Mesenchymal stem cell (in vitro differentiated cells and primary cell): ENCODE measurements at places on chromosomes 5 and 9.
A peak's percentile ranks its signal among the peaks of the same experiment; 100 is the strongest.

DNA sequence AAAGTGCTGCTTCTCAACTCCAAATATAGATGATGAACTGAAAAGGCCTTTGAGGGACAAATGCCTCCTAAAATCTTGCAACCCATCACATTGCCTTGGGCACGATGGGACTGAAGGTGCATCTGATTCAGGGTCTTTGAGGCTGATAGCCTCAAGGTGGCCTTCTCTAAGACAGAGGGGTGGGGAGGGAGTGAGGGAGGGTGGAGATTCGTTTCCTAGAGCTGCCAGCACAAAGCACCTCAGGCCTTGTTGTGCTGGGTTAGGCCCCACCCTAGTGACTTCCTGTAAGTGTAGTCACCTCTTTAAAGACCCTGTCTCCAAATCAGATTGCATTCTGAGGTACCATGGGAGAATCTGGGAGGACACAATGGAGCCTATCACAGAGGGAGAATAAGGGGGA, 57.1 kb downstream of the BARX1 start:
- no peak for DNase-seq

GRCh38 chr5:73938938-73939320, 312.9 kb downstream of the ARHGEF28 start:
- DNase-seq, result no peak

DNA sequence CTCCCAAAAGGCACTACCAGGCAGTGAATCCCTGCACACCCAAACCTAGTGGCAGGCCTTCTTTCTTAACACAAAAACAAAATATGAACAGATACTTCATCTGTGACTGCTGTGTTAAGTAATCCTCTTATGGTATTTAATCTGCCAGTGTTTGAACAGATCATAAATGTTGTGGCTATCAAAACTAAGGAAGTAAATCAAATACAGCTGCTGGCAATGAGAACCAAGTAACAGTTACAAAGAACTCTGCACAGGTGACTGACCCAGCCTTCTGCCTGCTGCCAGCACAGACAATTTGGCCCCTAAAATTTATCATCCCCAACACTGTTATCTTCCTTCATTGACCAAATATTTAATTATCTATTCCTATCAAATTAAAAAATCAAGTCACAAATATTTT, 78.0 kb downstream of the GNAQ start:
- no peak for DNase-seq

- peak; percentile 35 for DNase-seq
These were observed 95.2 kb upstream of the PAPPA start for GRCh38 chr9:116058421-116058820.

GRCh38 chr9:112914524-112914923, 23.8 kb upstream of the SLC46A2 start:
- no peak for DNase-seq

- no peak for DNase-seq
These were observed 532.8 kb upstream of the KLF4 start for GRCh38 chr9:108022246-108022935.

DNA sequence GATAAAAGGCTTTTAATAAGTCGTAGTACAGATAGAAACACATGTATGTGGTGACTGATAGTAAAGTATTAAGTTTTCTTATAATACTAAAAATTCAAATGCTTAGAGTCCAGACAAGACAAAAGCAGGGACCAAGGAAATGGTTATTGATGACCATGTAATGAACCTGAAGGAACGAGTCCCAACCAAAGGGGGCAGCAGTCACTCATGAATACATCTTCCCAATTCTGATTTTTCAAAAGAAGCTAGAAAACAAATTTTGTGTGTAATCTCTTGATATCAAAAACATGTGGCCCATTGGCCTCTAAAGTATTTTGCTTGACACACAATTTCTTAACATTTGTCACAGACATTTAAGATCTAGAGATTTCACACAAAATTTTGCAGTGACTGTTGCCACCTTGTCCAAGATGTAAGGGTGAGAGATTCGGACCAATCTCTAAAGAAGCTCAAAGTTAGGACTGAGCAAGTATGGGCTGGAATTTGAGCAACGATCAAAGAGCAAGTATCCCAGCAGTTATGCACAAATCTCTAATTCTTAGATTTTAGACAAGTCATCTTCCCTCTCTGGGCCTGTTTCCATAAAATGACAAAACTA, 66.8 kb downstream of the ARL15 start:
- peak; percentile 48 for DNase-seq

- no peak for DNase-seq
These were observed 10.1 kb upstream of the ZNF484 start for GRCh38 chr9:92887880-92888338.

DNA sequence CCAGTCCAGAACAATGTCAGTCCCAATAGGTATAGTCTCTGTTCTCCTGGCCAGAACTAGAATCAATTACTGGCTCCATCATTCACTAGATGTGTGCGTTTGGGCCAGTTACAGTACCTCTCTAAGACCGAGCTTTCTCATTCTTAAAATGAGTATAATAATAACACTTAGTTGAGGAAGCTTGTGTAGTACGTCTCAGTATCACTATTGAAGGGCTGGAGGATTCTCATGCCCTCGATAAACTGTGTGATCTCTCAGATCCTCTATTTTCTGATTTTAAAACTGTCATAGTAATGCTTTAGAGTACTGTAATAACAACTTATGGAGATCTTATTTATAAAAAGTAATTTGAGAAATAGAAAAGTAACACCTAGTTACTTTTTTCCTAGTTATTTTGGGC, 50.7 kb downstream of the CDKN2A start:
- no peak for DNase-seq

- peak; percentile 56 for DNase-seq
These were observed 98.6 kb downstream of the YTHDC2 start for GRCh38 chr5:113612060-113612496.

DNA sequence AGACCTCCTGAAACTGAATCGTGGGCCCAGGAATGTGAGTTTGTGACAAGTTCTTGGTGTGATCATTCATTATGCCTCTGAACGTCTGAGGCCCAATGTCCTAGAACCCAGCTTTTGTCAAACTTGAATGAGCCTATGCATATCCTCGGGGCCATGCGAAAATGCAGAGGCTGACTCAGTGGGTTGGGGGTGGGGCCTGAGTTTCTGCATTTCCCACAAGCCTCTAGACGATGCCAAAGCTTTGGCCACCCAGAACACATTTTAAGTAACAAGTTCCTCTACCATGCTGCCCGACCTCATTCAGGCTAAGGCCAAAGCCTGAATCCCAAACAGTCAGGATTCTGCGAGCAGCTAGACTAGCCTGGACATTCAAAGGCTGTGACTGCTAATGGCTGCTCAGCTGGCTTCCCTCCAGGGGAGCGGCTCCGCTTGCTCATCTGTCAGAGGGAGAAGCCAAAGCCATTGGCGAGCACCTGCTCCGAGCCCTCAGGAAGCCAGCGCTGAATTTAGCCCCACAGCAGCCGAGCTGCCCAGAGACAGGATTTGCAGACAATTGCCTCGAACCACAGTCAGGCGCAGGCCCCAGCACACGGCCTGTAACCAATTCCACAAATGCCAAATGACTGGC, 177.5 kb downstream of the ZDHHC21 start:
- DNase-seq, result no peak

DNA sequence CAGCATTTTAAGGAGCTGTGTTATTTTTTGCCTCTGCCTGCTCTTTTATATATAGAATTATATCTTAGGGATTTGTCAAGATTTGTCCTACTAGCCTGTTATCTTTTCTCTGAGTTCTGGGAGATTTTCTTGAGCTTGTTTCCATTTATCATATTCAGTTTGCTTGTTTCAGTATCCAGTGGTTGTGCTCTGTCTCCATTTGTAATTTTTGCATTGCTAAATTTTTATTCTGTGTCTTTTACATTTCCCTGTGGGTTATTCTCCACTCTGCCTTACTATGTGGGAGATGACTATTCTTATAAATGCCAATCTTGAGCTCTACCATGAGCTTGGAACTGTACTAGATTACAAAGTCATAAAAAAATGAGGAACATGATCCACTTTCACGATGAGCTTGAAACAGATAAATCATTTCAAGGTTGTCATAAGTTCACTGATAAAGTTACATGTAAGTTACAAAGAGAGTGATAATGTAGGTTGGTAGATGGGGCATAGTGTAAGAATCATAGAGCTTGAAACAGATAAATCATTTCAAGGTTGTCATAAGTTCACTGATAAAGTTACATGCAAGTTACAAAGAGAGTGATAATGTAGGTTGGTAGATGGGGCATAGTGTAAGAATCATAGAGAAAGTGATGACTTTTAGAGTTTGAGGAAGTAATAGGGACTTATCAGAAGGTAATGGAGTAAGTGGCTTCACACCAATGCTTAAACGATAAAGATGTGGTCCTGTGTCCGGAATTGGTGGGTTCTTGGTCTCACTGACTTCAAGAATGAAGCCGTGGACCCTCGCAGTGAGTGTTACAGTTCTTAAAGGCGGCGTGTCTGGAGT, 287.3 kb downstream of the ADGRV1 start:
- no peak for DNase-seq

- DNase-seq, result no peak
These were observed 70.8 kb upstream of the ENTREP1 start for GRCh38 chr9:69254223-69254622.

- no peak for DNase-seq
These were observed 71.8 kb upstream of the CLINT1 start for GRCh38 chr5:157930710-157931109.

GRCh38 chr9:17481565-17481964, 97.3 kb upstream of the SH3GL2 start:
- DNase-seq, result no peak
